ELR (cell line): ENCODE measurements at places on chromosomes 16 and 17.

- DNase-seq: peak; percentile 84
These were observed 24.8 kb upstream of the BPTF start for GRCh38 chr17:67800495-67800928.

- no peak for DNase-seq
These were observed 880 bp downstream of the KRTAP3-3 start for GRCh38 chr17:40993084-40993483.

- no peak for DNase-seq
These were observed 4.2 kb downstream of the RNF40 start for GRCh38 chr16:30766206-30766932.

GRCh38 chr16:53626811-53627210, 76.8 kb downstream of the RPGRIP1L start:
- DNase-seq: no peak

DNA sequence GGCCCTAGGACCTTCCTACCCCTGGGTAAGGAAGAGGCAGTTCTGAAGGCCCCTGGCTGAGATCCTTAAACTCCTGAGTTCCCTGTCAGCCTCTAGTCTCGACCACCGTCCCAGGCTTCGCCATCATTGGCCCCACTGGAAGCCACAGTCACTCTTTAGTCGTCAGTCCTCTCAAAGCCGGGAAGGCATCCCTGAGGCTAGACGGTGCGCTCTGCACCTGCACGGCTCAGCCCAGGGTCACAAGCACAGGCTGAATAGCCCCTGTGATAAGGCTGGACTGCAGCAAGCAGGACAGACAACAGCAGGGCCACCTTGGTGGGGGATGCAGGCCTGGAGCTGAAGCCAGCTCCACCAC, 3.3 kb upstream of the HEXIM1 start:
- no peak for DNase-seq

GRCh38 chr16:85330694-85331188, 218.5 kb upstream of the CIBAR2 start:
- peak; percentile 88 for DNase-seq

DNA sequence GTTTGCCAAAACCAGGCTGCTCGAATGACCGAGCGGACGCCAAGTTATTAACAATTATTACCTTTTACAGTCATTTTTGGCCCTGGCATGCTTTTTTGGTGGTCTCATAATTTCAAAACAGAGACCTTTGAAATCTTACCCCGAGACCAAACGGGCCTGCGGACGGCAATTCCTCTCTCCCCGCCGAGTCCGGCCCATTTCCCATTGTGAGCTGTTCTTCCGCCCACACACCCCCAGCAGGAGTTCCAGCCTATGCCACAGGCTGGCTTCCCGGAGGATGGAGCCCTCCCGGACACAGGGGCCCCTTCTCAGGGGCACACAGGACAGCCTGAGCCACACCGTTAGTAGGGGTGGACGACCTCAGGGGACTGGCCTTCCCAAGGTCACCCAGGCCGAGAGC, 130.7 kb downstream of the C16orf95 start:
- no peak for DNase-seq

- DNase-seq: peak; percentile 29
These were observed 674 bp downstream of the ZNF821 start for GRCh38 chr16:71883168-71883848.

GRCh38 chr17:1147664-1148063, 32.1 kb downstream of the ABR start:
- peak; percentile 76 for DNase-seq

GRCh38 chr16:27088216-27088615, 21.5 kb downstream of the C16orf82 start:
- no peak for DNase-seq

GRCh38 chr17:30134551-30134950, 17.9 kb downstream of the NSRP1 start:
- DNase-seq: no peak

DNA sequence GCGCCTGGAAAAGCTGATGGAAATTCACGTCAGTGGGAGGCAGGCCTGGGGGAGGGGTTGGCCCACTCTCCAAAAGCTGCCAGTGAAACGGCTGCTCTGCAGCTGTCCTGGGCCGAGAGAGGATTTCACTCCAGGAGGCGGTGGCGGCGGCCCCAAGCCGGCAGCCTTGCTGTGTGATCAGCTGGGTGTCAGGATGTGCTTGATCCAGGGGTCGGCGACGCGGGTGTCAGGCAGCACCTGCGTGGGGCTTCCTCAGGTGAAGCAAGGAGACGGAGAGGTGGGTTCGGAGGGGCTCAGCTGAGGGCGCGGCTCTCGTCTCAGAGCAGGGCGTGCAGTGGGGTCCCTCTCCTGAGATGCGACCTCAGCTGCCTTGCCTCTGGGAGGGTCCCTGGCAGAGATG, 7.0 kb downstream of the CBFA2T3 start:
- no peak for DNase-seq

DNA sequence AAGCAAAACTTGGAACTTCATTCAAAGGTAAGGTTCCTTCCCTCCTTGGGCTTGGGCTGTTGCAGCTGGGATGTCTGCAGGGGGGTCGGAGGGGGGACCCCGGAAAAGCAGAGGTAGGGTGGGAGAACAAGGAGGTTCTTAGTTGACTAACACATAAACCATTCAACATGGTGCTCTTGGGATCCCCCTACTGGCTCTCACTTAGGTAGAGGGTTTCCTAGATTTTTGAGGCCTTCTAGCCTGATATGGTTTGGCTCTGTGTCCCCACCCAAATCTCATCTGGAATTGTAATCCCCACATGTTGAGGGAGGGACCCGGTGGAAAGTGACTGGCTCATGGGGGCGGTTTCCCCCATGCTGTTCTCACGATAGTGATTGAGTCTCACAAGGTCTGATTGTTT, 93.9 kb downstream of the RGS9 start:
- DNase-seq: no peak

GRCh38 chr16:65601781-65602180, 479.9 kb upstream of the CDH11 start:
- no peak for DNase-seq

DNA sequence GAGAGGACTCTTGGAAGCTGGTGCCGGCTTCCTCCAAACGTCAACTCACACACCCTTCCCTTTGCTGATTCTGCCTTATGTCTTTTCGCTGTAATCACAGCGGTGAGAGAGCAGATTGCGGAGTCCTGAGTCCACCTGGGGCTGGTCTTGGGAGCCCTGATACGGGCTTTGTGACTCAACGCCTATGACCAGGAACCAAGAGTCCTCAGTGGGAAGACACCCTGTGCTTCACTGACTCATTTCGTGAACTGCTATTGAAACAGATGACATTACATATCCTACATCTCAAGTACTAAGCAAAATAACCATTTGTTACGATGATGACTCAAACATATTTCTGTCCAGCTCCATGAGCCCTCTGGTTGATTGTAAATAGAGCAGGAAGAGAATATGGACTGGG, 90.7 kb upstream of the CREBBP start:
- peak; percentile 89 for DNase-seq

- DNase-seq: no peak
These were observed 182 bp downstream of the RPL26 start for GRCh38 chr17:8382880-8383142.

GRCh38 chr16:774086-775001, 13.8 kb downstream of the MSLN start:
- no peak for DNase-seq

DNA sequence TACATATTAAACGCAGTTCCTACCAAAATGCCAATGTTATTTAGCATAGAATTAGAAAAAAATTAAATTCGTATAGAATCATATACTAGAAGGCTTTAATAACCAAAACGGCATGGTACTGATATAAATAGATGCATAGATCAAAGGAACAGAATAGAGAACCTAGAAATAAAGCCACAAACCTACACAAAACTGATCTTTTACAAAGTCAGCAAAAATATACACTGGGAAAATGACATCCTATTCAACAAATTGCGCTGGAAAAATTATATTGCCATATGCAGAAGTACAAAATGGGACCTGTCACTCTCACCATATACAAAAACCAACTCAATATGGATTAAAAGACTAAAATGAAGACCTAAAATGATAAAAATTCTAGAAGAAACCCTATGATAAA, 1882.6 kb downstream of the TP53TG3F start:
- no peak for DNase-seq

- DNase-seq: no peak
These were observed 20.2 kb upstream of the CPSF4L start for GRCh38 chr17:73281928-73282327.

- no peak for DNase-seq
These were observed 9.7 kb downstream of the PRR29 start for GRCh38 chr17:64007838-64008282.

GRCh38 chr16:24085666-24086065, 170.5 kb upstream of the CACNG3 start:
- DNase-seq: no peak

- DNase-seq: no peak
These were observed 91.5 kb downstream of the SPAG9 start for GRCh38 chr17:51029142-51029541.

DNA sequence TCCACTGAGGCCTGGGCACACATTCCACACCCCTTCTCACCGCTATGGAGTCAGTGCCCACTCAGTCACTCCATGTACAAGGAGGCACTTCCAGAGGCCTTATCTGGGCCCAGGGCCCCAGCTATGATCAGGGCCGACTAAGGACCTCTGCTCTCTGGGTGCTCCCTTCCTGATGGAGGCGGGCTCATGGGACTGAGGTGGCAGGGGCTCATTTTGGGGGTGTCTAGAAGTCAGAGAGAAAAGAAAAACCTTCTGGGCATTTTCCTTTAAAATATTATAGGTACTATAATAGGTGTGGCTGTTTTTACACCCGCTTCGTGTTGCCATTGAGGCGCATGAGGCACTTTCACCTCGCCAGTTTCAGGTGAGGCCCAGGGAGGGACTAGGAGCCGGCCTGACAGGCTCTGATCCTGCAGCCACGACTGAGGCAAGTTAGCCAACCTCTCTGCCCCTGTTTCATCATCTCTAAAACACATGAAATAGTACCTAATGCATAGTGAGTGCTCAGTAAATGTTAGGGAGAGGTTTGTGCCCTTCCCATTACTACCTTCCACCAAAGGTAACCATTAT, 14.4 kb downstream of the B9D1 start:
- DNase-seq: no peak

DNA sequence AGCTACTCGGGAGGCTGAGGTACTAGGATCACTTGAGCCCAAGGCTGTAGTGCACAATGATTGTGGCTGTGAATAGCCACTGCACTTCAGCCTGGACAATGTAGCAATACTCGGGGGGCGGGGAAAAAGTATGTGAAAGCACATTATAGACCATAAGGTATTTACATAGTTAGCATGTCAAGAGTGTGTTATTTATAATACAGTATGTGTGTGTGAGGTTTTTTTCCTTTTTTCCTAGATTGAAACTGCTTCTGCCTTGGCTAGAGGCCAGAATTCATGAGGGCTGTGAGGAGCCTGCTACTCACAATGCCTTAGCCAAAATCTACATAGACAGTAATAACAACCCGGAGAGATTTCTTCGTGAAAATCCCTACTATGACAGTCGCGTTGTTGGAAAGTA, 30.5 kb downstream of the PTRH2 start:
- DNase-seq: no peak

GRCh38 chr17:82788206-82789001, 36.5 kb downstream of the TBCD start:
- no peak for DNase-seq

- no peak for DNase-seq
These were observed 42.0 kb downstream of the AXIN2 start for GRCh38 chr17:65519462-65519861.

DNA sequence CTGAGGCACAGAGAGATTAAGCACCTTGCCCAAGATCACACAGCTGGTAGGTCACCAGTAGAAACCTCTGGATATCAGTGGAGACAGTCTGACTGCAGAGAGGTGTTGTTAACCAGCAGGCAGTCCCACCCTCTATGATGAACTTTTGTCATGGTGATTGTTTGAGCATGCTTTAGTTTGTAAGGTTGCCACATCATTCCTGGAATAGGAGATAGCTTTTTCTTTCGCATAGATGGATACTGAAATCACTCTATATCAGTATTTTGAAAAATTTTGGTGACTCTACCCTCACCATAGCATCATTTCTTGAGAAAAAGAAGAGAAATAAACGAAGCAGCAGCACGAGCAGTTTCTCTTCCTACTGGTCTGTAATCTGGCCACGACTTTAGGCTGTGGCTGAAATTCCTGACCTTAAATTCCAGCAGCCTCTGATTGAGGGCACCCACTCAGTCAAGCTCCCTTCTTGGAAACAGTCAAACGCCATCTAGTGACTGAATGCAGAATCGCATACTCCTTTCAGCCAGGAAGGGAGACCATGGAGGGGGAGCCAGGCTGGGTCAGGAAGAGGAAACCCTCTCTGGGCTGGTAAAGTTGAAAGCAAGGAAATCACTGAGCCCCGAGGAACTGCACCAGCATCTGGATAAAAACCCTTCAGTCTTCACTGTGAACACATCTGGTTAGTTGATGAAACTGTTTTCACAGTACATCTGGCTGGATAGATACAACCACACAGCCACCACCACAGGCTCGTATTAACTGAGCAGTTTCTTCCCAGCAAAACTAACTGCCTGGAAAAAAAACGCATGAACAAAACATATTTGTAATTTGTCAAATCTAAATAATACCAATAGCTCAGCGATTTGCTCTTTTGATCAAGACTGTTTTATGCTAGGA, 108.5 kb upstream of the XYLT1 start:
- DNase-seq: peak; percentile 80

GRCh38 chr16:4733211-4733742, 794 bp downstream of the ANKS3 start:
- DNase-seq: no peak

DNA sequence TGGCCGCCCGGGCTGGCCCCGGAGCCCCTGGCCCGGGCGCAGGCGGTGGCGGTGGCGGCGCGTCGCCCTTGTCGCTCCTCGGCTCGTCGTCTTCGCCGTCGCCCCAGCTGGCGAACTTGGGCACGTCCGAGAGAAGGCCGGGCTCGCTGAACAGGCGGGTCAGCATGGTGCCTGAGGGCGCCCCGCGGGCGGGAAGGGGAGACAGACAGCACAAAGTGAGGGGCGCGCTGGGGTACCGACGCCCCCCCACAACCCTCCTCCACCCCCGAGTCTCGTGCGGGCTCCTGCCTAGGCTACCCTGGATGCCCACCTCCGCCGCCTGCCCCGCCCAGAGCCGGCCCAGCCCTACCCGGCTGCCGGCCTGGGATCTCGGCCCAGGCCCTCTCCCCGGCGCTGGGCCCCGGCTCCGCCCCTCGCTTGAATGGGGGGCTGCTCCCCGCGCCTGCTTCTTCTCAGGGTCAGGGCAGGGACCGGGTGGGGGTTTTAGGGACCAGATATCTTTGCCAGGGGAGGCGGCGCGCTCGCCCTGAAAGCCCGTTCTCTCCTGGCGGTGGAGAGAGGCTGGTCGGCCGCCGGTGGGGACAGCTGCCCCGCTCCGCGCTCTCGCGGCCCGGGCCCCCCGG, 1.2 kb downstream of the NEUROD2 start:
- no peak for DNase-seq

DNA sequence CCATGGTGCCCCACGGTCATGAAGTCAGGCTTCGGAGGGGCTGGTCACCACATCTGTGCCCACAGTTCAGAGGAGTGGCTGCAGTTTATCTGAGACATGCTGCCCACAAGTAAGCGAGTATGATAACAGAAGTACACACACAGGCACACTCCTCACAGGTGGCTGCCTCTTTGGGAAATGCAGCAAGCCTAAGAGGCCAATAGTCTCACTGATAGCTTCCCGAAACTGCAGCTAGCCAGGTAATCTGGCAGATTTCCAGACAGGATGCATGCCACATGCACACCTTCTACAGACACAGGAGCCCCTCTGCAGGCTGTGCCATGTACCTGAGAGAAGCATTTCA, 12.6 kb upstream of the GFOD2 start:
- DNase-seq: no peak

GRCh38 chr16:50769-51591, 2.4 kb downstream of the POLR3K start:
- no peak for DNase-seq
